ENCODE measurements at places on chromosomes 6 and 20.
A peak's percentile ranks its signal among the peaks of the same experiment; 100 is the strongest.

DNA sequence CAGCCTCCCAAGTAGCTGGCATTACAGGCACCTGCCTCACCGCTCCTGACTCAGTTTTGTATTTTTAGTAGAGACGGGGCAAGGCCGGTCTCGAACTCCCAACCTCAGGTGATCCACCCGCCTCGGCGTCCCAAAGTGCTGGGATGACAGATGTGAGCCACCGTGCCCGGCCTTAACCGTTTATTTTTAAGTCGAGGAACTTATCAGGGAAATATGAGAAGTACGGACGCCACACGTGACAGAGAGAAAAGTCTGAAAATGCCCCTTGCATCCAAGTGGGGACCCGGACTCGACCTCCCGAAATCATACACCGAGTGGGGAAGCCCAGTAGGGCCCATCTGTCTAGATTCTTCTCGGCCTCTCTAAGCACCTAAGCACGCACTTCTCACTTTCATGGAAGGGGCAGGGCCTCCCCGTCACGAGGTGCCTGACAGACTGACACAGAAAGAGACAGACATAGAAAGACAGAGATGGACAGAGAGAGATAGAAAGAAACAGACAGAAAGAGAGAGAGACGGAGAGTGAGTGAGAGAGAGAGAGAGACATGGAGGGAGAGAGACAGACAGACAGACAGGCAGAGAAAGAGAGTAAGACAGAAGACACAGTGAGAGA lies 756.5 kb upstream of the DEFB115 start:
- no peak for DNase-seq

- DNase-seq: no peak
These were observed 202.6 kb downstream of the SOD2 start for GRCh38 chr6:159490298-159490937.

- DNase-seq: no peak
These were observed 103.7 kb downstream of the MYO6 start for GRCh38 chr6:75852721-75853120.

- DNase-seq: no peak
These were observed 36.2 kb downstream of the RSPO4 start for GRCh38 chr20:965956-966355.

- DNase-seq: peak; percentile 57
These were observed 2.1 kb upstream of the RBM38 start for GRCh38 chr20:57388953-57389694.

DNA sequence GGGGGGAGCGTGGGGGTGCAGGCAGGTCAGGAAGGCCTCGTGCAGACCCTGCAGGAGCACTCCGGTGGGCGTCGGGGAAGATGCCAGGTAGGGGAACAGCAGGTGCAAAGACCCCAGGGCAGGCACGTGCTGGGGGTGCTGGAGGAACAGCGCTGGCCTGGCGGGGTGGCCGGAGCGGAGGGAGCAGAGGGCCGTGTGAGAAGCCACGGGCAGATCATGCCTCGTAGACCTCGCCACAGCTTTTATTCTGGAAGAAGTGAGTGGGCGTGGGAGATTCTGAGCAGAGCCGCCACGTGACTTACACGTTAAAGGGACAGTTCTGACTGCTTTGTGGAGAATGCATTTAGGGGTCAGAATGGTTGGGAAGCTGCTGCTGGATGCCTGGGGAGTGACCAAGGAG lies 9.3 kb downstream of the NTSR1 start:
- no peak for DNase-seq

DNA sequence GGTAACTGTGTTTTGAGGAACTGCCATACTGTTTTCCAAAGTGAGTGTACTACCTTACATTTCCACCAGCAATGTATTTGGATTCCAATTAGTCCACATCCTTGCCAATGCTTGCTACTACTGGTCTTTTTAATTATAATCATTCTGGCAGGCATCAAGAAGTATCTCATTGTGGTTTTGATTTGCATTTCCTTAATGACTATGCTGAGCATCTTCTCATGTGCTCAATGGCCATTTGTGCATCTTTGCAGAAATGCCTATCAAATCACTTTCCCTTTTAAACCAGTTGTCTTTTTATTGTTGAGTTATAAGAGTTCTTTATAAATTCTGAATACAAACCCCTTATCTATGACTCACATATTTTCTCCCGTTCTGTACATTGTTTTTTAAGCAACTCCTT lies 75.9 kb downstream of the ATG5 start:
- no peak for DNase-seq

GRCh38 chr6:30885999-30886896 lies 1.9 kb downstream of the DDR1 start:
- no peak for DNase-seq

DNA sequence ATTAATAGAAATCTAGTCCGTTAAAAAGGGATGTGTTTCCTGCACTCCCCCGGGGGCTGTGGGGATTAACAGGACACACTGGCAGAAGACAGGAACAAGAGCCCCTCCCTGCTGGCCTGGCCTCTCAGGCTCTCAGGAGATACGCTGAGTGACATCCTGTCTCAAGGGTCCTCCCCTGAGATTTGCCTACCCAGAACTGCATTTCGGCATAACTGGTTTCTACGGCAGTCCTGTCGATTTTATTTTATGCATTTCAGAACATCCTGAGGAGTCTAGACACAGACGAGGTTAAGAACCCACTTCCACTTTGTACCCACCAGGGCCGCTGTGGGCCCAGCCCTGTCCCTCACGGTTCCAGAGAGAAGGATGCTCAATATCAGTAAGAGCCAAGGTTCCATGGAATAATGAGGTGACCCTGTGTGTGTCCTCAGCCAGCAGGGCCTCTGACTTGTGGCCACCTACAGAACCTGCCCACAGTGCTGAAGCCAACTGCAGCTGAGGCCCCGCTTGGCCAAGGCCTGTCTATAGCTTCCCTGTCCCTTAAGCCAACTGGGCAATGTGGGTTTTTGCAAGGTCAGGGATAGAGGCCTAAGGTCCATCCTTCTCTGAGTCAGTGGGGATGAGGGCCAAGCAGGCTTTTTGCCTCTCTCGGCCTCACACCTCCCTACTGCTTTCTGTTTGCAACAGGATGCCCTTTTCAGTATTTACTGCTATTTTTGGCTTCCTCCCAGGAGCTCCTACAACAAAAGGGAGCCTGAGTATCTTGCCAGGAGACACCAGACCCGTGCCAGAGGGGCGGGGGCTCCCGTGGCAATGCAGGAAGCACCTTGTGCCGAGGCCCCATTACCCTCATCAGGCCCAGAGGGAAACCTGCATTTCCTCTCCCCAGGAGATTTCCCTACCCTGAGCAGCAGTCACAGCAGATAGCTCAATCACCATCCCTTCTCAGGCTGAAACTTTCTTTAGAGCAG lies 14.7 kb downstream of the UQCC2 start:
- DNase-seq: no peak

GRCh38 chr6:146595972-146596731 lies 2.6 kb upstream of the ADGB start:
- DNase-seq: no peak

- DNase-seq: no peak
These were observed 33.6 kb upstream of the SENP6 start for GRCh38 chr6:75568100-75568499.

DNA sequence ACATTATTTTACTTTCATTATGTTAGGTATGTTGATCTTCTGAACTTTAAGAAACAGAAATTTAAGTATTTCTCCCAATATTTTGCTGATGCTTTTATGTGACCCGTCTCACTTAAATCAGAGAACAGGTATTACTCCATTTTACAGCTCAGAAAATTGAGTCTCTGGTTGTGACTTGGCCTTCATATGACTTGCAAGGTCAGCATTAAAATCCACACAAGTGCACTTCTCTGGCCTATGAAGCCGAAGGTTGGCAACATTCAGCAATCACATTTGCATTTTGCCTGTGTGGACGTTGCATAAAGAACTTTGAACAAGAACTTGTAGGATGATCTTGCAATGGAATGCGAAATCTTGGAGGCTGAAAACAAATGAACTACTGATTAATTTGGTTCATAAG lies 10.1 kb upstream of the MYLIP start:
- DNase-seq: no peak

- DNase-seq: no peak
These were observed 77.5 kb upstream of the MRPS10 start for GRCh38 chr6:42295181-42295580.

DNA sequence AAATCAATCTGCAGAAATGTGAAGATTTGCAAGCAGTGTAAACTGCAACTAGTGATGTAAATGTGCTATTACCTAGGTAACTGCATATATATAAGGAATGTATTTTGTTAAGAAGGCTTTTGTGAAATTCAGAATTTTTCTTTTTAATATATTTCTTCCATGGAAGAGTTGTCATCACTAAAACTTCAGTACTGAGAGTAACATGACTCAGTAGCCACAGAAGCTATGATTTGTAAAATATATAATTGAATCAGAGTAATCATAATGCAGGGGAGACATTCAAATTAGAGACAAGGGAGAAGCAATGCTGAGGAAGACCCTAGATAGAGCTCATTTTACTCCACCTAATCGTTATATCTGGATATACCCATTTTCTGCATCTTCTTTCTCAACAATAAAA lies 141.7 kb downstream of the ADGRG6 start:
- DNase-seq: no peak

DNA sequence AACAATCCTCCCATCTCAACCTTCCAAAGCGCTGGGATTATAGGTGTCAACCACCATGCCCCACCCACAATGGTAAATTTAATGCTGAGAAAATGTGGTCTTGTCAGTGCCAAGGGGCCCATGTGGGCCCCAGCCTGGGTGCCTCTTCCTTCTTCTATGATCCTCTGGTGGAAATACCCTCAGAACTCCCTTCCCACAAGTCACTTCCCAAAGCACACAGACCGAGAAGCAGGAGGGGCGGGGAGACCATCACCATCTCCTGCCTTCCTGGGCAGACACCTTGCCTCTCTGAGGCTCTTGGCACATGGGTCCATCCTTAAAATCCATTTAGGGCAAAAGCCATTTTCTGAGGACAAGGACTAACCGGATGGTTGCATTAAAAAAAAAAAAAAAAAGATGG lies 59.0 kb downstream of the NOL4L start:
- no peak for DNase-seq

- no peak for DNase-seq
These were observed 13.2 kb downstream of the HSPA12B start for GRCh38 chr20:3745686-3746173.

- DNase-seq: no peak
These were observed 38.3 kb downstream of the SNX3 start for GRCh38 chr6:108222504-108222903.

- DNase-seq: no peak
These were observed 471.2 kb downstream of the PKHD1 start for GRCh38 chr6:51616243-51616642.

DNA sequence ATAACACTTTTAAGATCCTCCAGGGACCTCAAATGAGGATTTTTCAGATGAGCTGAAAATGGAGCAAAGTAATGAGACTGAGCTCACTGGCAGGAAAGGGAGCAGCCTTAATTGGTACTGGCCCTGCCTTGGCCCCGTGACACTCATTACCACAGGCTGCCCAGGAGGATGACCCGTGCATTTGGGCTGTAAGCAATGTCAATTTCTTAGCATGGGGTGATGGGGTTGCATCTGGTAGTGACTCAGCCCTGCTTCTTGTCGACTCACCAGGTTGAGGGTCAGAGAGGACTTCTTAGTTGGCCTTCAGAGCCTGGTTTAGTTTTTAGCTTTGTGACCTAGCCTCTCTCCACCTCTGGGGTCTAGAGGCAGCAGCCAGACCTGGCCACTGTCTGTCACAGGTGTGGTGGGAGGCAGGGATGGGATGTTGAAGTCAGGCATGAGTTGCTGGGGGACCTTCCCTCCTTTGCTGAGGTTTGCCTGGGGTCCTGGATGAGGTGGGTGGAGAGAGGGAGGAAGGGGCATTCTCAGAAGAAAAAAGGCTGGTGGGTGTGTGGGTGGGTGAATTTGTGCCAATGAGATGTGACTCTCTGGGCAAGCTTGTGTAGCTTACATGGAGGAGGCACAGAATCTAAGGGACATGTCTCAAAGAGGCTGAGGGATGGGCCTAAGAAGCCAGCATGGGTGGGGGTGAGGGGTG lies 25.9 kb upstream of the EPB41L1 start:
- no peak for DNase-seq

DNA sequence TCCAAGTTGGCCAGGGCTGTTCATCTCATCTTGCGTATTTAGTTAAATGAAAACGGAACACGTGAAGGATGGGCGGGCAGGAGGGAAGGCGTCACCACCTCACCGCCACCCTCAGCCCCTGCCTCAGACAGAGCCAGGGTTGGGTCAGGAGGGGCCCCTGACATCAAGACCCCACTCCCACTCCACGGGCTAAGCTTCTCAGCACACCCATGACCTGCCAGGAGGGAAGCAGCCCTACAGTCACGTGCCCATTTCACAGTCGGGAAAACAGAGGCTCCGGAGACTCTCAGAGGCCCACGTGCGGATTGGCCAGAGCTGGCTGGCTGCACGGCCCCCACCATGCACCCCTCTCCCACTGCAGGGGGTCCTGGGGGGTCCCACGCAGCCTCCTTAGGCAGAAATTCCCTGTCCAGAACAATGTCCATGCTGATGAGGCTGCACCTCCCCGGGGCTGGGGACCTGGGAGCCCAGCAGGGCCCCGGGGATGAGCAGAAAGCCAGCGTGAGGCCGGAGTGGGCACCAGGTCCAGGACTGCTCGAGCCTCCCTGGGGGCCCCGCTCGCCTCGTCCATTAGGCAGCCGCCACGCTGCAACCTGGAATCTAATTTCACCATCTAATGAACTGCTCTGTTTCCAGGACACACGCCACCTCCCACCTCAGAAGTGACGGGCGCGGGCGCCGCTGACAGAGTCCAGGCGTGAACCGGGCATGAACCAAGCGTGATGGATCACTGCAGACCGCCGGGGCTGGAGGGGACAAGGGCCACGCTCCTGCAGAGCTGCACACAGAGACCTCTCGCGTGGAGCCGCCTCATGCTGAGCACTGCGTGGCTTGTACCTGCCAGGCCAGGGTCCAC lies 15.8 kb downstream of the KCNQ2 start:
- no peak for DNase-seq

DNA sequence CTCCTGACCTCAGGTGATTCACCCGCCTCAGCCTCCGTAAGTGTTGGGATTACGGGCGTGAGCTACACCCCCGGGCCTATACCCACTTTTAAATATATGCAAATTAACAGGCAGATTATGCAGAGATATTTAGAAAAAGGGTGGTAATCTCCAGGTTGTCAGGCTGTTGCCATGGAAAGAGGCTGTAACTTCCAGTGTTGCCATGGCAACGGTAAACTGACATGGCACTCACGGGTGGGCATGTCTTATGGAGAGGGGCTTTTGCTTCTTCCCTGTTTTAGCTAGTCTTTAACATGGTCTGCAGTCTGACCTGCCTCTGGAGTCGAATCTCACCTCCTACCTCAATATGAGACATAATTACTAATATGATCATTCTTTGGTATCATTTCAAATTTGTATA lies 44.9 kb downstream of the ZNF334 start:
- DNase-seq: no peak

- no peak for DNase-seq
These were observed 442.7 kb upstream of the HS3ST5 start for GRCh38 chr6:114785235-114786127.

All from stimulated activated CD4-positive, alpha-beta T cell treated with anti-CD3 and anti-CD28 coated beads, Interleukin-12 subunit alpha, Interleukin-12 subunit beta, amount 100 ng/mL, for 48 hours (primary cell).